Cardiac muscle cell (in vitro differentiated cells and primary cell): ENCODE measurements at places on chromosomes 16 and 17. TPM values are rescaled to one million over a fixed set of nuclear protein-coding genes. Genes with fewer than 3 reads are reported as not detected.

ZNF423 gene
- polyA plus RNA-seq: 12.3 and 15.9 TPM in 2 replicates

KRT24 gene
- not detected in 2 replicates for polyA plus RNA-seq

ANKRD13B gene
- 6.3 and 7.4 TPM in 2 replicates for polyA plus RNA-seq

CLEC19A gene
- polyA plus RNA-seq: not detected in 2 replicates

TMEM92 gene
- polyA plus RNA-seq: 17.3 and 22.6 TPM in 2 replicates

KRT33B gene
- not detected in 2 replicates for polyA plus RNA-seq

MEIOB gene
- polyA plus RNA-seq: 1.3 TPM in 1 of 2 replicates, not detected in the other

HBA2 gene
- polyA plus RNA-seq: 0.52 TPM in 1 of 2 replicates, not detected in the other

ITPRIPL2 gene
- 2.8 and 7.1 TPM in 2 replicates for polyA plus RNA-seq

SLC47A2 gene
- polyA plus RNA-seq: 0.37 and 0.42 TPM in 2 replicates

BRICD5 gene
- polyA plus RNA-seq: 16.0 and 21.8 TPM in 2 replicates

RHBDF1 gene
- 27.9 and 38.2 TPM in 2 replicates for polyA plus RNA-seq

ACSM5 gene
- polyA plus RNA-seq: 0.16 TPM in 1 of 2 replicates, not detected in the other

EXOC3L1 gene
- polyA plus RNA-seq: 2.8 and 4.3 TPM in 2 replicates

USP31 gene
- 5.1 and 5.4 TPM in 2 replicates for polyA plus RNA-seq

KAT8 gene
- 63.0 and 80.6 TPM in 2 replicates for polyA plus RNA-seq

NEURL4 gene
- polyA plus RNA-seq: 12.2 and 15.5 TPM in 2 replicates

SLC35G6 gene
- polyA plus RNA-seq: 0.10 and 1.9 TPM in 2 replicates

KRTAP4-2 gene
- not detected in 2 replicates for polyA plus RNA-seq

EIF3CL gene
- polyA plus RNA-seq: 1.2 TPM in 1 of 2 replicates, not detected in the other

PSKH1 gene
- polyA plus RNA-seq: 46.7 and 48.8 TPM in 2 replicates

TIGD7 gene
- polyA plus RNA-seq: 11.0 and 12.5 TPM in 2 replicates

PRAC1 gene
- not detected in 2 replicates for polyA plus RNA-seq

CCL8 gene
- not detected in 2 replicates for polyA plus RNA-seq

CCL4L2 gene
- 0.21 TPM in 1 of 2 replicates, not detected in the other for polyA plus RNA-seq

KRTAP2-1 gene
- not detected in 2 replicates for polyA plus RNA-seq

BCO1 gene
- not detected in 2 replicates for polyA plus RNA-seq

KRT27 gene
- polyA plus RNA-seq: not detected in 2 replicates

BCL6B gene
- not detected in 2 replicates for polyA plus RNA-seq

WNT9B gene
- polyA plus RNA-seq: 0.33 TPM in 1 of 2 replicates, not detected in the other

DYNLL2 gene
- 0.62 and 0.79 TPM in 2 replicates for polyA plus RNA-seq
